ENCODE measurements at places on chromosomes 5 and 9.

DNA sequence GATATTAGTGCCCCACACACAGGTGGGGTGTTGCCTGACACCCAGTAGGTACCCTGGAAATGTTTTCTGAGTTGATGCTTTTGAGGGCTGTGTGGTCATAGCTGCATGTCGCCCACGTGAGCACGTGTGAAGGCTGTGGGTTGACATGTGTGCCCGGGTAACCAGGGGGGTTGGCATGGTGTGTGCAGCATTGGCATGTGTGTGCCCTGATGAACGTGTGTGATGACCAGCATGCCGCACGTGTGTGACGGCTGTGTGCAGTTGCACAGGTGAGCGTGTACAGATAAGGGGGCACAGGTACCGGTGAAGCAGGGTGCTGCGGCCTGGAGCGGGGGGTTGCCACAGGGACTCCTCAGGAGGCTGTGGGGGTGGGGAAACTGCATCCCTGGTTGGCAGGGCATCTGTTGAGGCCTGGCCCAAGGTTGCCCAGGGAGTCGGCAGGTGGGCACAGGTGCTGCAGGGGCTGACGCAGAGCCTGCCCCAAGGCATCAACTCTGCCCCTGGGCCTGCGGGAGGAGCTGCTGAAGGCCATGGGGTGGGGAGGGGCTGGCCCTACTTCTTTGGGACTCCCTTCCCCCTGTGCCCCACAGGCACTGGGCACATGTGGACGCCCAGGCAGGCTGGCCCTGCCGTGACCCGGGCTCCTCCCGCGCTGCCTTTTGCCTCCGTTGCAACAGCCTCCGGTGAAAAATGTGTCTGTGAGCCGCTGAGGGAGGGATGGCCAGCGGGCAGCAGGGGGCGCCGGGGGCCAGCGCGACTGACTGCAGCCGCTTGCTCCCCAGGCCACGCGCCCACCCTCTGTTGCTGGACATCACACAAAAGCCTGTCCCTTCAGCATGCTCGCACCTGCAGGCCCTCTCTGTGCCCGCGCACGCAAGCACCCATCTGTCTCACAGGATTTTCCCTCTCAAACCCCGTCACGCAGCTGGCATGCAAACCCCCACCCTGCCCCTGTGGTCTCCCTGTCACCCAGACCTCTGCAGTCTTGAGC lies 2.2 kb downstream of the UNC5A start:
- no peak for DNase-seq

DNA sequence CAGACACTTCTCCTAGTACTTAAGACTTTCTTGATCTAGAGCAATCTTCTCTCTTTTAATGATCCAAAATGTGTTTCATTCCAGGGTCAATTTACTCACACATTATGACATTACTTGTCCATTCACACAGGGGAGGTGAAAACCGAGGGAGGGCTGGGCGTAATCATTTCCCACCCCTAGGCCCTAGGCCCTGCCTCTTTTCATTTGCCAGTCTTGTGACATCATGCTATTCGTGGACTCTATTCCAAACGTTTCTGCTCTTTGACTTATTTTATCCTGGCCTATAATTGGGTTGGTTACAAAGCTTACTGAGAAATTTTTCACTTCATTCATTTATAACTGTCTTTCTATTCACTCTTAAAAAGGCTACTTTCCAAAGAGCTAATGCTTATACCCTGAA lies 2.4 kb downstream of the DCAF12 start:
- no peak for DNase-seq

- DNase-seq, result no peak
These were observed 491.4 kb downstream of the LRRC70 start for GRCh38 chr5:63070001-63070400.

DNA sequence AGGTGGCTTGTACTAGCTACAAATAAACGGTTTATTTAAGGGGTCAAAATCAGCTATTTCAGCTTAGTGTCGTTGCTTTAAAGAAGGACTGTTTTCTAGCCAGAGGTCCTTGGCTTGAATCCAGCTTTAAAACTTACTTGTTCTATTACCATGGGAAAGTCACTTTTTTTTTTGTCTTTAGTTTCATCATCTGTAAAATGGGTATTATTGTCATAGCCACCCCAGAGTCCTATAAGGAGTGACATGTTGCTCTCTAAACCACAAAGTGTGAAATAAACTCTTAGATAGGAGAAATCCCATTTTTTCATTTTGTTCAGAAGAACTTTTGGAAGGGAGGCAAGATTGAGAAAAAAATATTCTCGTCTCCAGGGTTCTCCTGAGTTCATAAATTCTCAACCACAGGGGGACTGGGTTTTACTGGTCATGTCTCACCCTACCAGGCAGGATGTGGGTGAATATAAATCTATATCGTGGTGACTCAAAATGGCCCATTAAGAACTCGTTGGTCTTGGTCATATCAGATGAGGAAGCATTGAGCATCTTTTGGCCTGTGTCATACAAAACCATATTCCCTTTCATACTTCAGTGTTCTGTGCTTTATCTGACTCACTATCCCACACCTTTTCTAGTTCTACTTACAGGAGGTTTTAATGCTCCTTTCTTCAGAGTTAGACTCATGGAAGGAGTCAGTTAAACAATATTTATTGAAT lies 202.7 kb upstream of the NR3C1 start:
- DNase-seq, result no peak

DNA sequence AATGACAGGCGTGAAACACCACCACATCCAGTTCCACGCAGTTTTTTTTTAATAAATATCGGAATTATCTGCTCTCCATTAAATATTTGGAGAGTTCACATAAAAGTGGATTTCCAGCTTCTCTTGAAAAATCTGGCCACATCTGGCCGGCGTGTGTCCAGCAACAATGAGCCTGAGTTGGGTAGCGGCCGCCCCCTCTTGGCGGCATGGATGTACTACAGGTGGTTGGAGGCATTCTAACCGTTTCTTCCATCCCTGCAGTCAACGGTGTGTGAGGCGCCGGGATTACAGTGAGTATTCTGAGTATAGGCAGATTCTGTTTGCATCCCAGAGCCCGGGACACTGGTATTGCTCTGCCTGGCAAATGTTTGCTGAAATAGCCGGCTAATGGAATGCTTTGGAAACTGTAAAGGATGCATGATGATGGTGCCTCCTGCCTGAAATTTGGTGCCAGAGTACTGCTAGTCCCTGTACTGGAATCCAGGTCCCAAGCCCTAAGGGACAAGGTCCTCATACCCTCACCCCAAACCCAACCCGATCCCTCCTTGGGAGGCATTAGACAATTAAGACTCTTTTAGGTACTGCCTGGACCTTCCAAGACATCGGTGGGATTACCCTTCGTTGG lies 13.6 kb upstream of the GM2A start:
- DNase-seq, result no peak

DNA sequence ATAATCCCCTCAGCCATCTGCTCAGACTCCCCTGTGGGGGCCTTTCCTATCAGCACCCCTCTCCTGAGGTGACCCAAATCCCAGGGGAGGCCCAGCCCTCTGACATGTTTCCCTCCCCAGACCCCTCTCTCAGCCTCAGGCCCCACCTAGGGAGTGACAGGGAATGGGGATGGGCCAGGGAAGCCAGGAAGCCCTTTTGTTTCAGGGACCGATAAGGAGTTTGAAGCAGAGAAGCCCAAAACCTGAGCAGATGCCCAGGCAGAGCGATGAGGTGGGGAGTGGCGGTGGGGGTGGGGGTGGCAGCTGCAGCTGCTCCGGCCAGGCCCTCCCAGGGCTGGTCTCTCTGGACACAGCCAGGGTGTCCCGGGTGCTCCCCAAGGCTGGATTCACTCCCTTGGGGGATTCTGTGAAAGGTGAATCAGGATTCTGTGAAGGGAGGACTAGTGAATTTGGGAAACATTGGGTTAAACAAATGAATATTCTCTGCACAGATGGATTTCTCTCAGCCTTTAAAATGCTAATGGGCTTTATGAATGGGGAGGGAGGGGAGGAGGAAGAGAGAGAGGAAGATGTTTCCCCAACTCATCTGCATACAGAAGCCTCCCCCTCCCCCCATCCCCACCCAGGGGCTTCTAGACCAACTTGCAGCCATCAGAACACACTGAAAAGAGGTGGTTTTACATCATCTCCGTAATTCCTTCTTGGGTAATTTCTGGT lies 17.4 kb downstream of the AKNA start:
- DNase-seq, result no peak

DNA sequence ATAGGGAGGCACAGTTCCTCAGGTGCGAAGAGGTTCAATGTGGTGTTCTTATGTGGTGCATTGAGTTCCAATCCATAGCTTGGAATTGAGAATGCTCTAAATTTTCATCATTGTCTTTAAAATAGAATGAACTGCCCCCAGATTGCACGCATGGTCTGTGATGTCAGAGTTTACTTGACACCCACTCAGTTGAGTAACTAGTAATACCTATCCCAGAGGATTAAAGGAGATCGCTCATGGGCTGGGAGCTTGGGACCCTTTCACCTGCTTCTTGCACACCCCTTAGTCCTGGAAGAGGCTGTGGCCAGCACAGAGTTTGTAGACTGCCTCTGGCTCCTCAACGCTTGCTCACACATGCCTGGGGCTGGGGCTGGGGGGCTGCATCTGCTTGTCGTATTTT lies 95.1 kb upstream of the OTULINL start:
- DNase-seq, result no peak

Data from T follicular helper cell (primary cell).